ENCODE measurements at places on chromosomes 2 and 18.
A peak's percentile ranks its signal among the peaks of the same experiment; 100 is the strongest.

- DNase-seq: no peak
Observed at GRCh38 chr2:163682695-163683094, 53.1 kb downstream of the FIGN start.

DNA sequence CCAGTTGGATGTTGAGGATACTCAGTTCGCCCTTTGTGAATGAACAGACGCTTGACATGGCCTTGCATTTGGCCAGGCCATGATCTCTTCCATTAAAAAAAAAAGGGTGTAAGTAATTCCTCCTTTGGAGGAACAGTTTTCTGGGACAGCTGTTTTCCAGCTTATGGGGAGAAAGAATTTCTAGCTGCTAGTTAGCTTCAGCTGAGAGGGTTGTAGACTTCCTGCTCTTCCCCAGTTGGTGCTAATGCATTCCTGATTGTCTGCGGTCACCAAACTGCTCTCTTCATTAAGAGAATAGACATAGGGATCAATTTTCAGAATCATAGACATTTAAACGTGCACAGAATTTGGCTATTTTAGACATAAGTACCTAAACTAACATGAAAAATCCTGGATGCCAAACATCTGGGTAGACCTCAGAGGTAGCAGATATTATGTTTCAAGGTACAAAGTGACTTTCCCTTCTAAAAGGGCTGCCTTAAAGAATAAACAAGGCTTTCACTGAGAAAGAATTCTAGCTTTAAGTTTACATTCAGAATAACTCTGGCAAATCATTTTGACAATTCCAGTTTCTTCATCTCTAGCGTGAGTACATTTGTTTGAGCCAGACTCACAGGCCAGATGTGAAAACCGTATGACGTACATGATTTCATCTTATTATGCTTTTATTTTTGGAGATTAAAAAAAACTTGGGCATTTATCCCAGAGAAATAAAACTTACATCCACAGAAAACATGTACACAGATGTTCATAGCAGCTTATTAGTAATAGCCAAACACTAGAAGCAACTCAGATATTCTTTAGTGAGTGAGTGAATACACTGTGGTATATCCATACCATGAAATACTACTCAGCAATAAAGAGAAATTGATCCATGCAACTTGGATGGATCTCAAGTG lies 71.2 kb downstream of the MAIP1 start:
- peak; percentile 75 for DNase-seq

DNA sequence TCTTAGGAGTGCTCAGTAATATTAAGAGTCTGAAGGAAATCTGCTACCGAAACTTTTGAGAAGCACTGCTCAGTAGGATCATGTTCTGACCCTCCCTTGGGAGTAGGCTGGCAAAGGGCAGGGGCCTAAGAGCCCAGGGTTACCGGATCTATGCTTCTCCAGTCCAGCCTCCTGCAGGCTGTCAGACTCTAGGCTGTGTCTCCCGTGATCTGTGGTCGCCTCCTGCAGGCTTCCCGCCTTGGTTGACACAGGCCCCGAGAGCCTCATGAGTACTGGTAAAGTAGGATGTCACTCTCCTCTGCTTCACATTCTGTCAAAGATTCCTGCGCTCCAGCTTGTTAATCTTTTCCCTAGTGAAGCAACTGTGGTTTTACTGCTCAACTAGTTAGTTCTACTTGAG lies 647.8 kb upstream of the RAB6C start:
- DNase-seq: no peak

DNA sequence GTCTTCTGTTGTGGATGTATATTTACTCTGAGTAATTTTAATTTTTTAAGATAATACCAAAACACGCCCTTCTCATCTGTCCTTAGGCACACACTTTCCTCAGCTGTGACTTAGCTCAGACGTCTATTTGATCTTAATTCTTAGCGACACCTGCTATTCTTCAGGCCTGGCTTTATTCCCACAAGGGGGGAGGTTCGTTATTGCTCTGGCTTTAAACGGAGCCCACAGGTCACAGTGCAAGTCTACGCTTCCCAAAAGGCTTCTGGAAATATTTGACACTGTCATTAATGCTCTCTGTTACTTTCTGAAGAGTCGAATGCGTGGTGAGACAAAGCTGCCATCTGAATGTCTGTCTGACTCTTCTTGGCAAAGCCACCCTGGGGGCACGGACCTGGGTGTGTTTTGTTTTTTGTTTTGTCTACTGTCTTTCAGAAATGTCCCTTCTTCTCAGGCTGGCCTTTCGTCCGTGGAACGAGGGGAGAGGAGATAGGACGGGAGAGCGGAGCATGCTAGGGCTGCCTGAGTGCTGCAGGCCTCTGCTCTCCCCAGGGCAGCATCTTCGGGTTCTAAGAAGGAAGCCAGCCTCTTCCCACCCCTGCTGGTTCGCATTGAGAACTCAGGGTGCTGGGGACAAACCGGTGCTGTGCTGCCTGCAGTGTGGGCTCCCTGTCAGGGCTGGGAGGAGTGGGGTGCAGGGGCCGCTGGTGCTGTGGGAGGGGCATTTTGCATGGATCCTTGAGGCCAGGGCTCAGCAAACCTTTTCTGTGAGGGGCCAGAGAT lies 61.9 kb downstream of the ASAP2 start:
- DNase-seq: no peak

- no peak for DNase-seq
Observed at GRCh38 chr2:201872591-201872990, 66.3 kb downstream of the CDK15 start.

- no peak for DNase-seq
Observed at GRCh38 chr2:105760639-105761337, 16.1 kb downstream of the NCK2 start.

DNA sequence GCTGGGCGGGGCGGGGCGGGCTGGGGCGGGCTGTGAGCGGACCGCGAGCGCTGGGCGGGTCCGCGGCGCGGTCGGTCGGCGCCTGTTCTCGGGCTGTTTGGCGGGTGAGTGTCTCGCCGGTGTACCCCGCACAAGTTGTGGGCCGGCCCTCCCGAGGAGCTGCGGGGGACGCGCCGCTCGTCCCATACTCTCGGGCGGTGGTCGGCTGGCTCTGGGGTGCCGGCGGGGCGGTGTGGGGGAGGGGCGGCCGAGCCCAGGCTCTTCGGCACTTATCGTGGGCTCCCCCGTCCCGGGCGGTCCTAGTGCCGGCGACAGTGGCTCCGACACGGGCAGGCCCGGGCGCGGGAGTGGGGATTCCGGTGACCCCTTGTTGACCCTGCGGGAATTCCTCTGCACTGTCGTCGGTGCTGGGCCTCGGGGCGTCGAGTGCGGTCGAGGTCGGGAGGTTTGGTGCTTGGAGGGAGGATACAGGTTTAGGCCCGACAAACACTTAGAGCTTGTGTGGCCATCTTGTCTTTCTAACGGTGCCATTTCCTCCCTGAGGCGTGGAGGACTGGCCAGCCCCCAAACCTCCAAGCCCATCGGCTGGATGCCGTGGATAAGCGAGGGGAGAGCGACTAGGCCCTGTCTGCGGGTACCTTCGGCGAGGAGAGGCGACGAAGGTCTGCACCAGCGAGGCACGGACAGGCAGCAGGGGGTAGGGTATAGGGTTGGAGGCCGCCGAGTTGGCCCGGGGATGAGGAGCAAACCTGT lies at the start of gene SEPTIN2:
SEPTIN2 (plus strand) TSS at position 47 of the 753 bp plus-strand sequence. CDS start 8,308 bp downstream, outside the sequence.
- DNase-seq: no peak

DNA sequence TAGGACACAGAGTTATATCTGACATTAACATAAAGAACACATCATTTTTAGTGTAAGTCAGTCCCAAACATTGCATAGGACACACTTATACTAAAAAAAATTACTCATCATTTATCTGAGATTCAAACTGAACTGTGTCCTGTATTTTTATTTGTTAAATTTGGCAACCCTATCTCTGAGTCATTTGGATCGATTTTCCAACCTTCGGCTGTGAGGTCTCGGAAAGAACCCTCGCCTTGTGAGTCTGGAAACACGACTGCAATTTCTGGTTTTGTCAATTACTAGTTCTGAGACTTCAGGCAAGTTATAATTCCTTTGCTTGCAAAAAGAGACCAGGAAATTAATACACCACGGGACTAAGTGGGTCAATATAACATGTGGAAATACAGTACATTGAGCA lies 14.0 kb downstream of the ATP8B1 start:
- no peak for DNase-seq

All from AG09319 (cell line).